ENCODE measurements at places on chromosomes 6 and 20. TPM values are rescaled to one million over a fixed set of nuclear protein-coding genes. Genes with fewer than 3 reads are reported as not detected.

GRCh38 chr20:20275636-20276035 lies 92.3 kb upstream of the INSM1 start:
- DNase-seq: no peak
- H3K4me1 ChIP-seq: no peaks in the 10 kb centered on the region
- no peaks in the 10 kb centered on the region for H3K36me3 ChIP-seq

Gene SPATS1
- total RNA-seq: not detected

Gene DEFB113
- total RNA-seq: not detected

DNA sequence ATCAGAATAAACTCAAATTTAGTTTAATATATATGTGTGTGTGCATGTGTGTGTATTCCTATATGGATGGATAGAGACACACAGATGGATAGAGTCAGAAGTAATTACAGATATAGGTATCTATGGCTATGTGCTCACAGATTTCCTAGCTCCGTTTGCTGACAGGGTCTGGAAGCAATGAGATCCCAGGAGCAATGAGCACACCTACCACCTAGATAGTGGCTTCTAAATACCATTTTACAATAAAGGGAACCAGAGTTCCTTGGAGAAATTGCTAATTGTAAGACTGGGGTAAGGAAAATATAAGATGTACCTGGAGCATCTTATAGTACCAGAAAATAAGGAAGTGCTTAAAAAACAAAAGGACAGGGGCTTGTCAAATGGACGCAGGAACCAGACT lies 196.2 kb upstream of the PRDM1 start:
- no peaks in the 10 kb centered on the region for H3K4me1 ChIP-seq
- no peaks in the 10 kb centered on the region for H3K27me3 ChIP-seq
- H3K4me3 ChIP-seq: no peak overlapping the region
- DNase-seq: no peak
- H3K27ac ChIP-seq: no peak overlapping the region

DNA sequence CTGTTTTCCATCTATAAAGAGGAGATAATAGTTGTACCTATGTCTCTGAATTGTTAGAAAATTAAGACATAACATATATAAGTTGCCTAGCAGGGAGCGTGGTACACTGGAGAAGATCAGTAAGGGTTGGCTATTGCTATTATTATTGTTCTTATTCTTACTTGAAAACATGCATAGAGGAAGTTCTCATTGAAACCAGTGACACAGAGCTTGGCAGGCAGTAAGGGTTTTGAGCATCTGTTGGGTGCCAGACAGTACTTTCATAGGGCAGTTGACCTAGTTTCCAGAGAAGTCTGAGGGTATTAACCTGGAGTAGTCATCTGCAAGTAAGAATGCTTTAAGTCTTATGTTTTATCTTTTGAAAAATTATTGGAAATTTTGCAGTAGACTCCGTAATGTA lies 13.3 kb upstream of the SGK1 start:
- no peaks in the 10 kb centered on the region for H3K4me1 ChIP-seq
- H3K27me3 ChIP-seq: no peaks in the 10 kb centered on the region
- H3K4me3 ChIP-seq: no peak overlapping the region
- no peak overlapping the region for H3K27ac ChIP-seq

Data from hepatocyte (in vitro differentiated cells).